ENCODE measurements at places on chromosomes 1 and 21.

DNA sequence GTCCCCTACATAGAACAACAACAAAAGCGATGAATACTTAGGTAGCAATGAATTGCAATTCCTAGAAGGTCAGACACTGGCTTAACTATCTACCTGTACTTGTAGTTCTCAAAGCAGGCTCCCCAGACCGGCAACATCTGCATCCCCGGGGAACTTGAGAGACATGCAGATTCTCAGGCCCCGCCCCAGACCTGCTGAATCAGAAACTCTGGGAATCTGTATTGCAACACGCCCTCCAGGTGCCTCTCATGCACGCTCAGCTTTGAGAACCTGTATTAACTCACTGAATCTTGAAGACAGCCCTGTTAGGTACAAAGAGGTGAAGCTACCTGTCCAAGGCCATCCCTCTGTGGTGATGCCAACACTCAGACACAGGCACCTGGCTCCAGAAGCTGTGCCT lies 128.1 kb downstream of the KAZN start:
- no peak for DNase-seq

DNA sequence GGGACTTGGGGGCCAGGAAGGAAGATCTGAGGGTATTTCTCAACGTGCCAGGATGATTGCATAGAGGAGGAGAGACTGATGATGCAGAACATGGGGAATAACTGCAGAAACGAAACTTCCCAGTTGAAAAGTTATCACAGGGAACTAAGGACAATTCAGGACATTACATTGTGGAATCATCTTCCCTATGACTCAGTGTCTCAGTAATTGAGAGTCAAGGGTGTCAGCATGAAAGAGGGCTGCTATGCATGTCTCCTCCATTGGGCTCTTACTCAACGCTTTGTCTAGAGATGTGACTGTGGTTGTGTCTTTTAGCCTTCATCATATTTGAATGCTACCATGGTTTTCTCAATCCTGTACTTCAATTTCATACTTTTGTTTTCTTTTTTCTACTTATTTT lies 48.9 kb upstream of the PTGFR start:
- DNase-seq = no peak

- no peak for DNase-seq
Observed at GRCh38 chr1:8431784-8432183, 113.9 kb downstream of the SLC45A1 start.

GRCh38 chr21:32940079-32941014 lies 85.4 kb upstream of the OLIG2 start:
- DNase-seq = no peak

DNA sequence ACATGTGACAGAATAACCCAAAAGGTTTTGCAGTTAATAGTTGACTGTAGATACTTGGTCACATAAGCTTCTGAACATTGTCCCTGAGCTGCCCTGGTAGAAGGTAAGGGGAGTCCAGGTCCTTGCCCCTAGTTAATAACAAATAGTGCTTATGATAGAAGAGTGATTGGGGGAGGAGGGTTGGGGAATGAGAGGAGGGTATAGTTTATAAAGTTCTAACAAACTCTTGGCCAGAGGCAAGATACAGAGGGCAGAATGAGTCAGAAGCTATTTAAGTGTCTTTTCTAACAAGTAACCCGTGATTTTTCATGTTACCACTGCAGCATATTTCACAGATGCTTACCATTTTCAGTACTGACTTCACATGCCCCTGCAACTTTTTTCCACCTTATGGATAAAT lies 26.7 kb upstream of the MYOCOS start:
- no peak for DNase-seq

DNA sequence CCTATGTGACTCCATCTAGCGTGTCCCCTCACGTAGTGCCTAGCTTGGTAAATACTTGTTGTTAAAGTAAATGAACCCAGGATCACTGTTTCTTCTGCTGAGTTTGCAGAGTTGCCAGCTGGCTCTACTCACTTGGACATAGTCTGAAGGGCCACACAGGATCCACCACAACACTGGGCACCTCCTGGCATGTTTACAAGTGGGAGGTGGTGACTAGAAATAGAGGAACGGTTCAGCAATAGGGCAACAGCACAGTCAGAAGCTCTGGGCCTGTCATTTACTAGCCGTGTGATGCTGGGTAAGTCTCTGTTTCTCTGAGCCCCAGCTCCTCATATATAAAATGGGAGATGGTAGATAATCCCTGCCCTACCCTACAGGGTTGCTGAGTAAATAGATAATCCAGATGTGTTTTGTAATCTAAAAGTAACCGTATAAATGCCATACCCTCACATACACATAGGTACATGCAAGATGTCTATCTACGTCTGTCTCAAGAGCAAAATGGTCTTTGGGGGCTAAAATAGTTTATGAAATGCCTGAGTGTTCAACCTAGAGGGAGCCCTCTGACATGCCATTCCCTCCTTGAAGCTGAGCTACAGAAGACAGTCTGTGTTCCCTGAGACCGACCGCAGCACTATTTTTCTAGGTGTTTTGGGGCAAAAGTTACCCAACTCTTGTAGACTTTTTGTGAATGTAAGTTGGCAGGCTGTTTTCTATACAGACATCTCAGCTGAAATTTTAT lies 20.5 kb downstream of the RNF220 start:
- no peak for DNase-seq

GRCh38 chr1:43932786-43933385 lies 715 bp upstream of the ARTN start:
- no peak for DNase-seq

DNA sequence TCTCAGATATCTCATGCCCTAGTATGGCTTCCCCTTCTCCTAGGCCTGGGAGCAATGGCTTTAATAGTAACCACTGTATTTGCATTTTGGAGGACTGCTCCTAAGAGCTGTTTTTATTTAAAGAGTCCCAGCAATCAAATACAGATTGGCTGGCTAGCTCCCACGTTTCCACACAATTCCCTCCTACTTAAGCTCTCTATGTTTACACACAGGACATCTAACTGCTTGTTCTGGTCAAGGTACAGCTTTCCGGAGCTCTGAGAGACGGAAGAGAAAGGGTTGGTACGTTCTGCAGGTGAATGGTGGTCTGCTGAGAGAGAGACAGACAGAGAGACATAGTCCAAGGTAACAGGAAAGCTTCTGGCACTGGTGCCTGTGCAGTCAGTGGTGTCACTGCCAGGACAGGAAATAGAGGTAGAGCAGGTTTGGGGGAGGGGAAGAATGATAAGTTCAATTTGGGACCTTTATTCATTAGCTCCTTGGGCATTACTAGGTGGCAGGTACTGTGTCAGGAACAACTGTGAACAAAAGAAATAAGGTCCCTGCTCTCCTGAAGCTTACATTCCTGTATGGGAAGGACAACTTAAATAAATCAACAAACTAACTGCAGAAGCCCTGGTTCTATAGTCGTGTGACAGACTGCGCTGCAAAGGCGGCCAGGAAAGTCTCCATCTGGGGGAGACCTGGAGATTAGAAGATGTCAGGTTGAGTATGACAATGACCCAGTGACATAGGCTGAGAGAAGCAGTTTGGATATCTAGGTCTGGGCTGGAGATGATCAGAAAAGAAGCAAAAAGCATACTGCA lies 1.2 kb upstream of the SLC25A33 start:
- DNase-seq = no peak

DNA sequence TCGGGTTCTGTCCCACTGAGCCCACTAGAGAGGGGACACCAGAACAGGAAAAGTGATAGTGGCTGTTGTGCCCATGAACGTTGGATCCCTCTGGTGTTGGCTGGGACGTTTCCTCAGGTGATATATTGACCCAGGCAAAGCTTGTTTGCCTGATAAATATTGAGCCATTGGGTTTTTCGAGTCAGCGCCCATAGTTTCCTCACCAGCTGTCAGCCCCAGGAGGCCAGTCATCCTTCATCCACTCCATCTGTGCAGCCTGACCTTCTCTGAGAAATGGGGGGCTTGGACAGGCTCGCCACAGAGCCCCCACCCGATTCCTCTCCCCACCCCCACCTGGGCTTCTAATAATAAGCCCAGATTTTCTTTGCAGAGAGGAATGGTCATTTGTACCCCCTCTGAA lies 13.3 kb downstream of the DISP3 start:
- no peak for DNase-seq

- DNase-seq = no peak
Observed at GRCh38 chr1:218377143-218377660, 32.1 kb downstream of the TGFB2 start.

- no peak for DNase-seq
Observed at GRCh38 chr1:15168479-15168878, 14.9 kb downstream of the TMEM51 start.

DNA sequence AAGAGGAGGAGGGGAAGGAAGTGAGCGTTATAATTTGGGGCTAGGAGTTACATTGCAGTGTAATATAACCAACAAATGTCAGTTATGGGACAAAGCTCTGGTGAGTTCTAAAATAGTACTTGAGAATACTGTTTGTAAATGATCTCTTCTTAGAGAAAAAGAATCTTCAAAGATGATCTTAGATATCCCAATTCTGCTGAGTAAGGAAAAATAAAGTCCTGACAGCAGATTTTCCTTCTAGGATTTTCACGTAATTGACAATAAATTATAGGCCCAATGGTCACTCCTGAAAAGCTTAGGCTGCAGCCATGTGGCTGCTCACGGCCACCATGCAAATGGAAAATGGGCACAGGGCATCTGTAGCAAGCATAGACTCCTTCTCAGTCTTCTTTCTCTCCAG lies 241.6 kb downstream of the SIPA1L2 start:
- no peak for DNase-seq

GRCh38 chr1:160865337-160865736 lies 2.6 kb upstream of the CD244 start:
- DNase-seq = no peak

- no peak for DNase-seq
Observed at GRCh38 chr1:162389021-162389818, 7.7 kb downstream of the C1orf226 start.

- DNase-seq = no peak
Observed at GRCh38 chr1:44312399-44313196, 42.5 kb downstream of the ERI3 start.

DNA sequence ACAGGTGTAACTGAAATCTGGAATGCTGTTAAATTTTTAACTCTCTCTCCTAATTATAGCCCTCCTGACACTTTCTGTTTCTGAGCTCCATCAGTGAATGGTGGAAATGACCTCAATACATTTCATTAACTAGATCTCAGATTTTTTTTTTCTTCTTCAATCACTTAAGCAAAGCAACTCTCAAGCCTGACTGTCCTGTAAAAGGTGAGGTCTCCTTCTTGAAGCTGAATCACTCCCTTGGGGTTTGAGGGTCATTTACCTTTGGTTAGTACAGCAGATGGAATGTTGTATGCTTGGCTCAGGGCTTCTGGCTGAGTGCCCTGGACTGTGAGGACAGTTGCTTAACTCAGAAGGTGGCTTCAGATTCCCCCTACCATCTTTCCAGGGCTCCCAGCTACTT lies 518.7 kb downstream of the PTPRC start:
- no peak for DNase-seq

- DNase-seq = no peak
Observed at GRCh38 chr1:29801561-29801973, 565.2 kb downstream of the PTPRU start.

DNA sequence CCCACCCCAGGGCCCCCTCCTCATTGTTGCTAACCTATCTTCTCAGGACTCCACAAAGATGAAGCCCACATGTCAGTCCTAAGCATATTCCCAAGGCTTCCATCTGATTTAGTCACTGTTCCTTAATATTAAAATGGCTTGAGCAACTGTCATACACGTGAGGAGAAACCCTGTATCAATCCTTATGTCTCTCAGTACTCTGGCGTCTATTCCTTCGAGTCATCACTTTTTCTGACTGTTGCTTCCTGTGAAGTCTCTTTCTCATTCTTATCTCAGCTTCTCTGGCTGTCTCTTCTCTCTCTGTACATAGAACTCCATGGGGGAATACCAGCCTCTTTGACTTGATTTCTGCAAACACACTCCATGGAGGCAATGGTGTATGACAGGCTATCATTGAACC lies 98.4 kb downstream of the C4BPA start:
- no peak for DNase-seq

GRCh38 chr1:8217011-8217711 lies 100.8 kb upstream of the SLC45A1 start:
- DNase-seq = no peak

GRCh38 chr1:200550367-200550766 lies 70.2 kb downstream of the KIF14 start:
- no peak for DNase-seq

GRCh38 chr1:18299441-18300338 lies 181.0 kb upstream of the KLHDC7A start:
- DNase-seq = no peak

DNA sequence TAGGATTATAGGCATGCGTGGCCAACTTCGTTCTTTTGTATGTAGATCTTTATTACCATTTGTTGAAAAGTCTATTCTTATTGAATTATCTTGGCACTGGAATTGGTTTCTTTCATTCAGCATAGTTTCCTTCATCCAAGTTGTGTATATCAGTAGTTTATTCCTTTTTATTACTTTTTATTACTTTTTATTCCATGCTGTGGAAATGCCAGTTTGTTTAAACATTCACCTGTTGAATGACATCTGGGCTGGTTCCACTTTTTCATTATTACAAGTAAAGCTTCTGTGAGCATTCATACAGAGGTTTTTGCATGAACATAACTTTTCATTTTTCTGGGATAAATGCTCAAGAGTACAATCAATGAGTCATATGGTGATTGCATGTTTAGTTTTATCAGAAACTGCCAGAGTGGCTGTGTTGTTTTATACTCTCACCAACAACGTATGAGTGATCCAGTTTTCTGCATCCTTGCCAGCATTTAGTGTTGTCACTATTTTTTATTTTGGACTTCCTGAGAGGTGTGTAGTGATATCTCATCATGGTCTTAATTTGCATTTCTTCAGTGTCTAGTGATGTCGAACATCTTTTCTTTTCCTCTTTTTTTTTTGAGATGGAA lies 28.6 kb downstream of the PTPRU start:
- DNase-seq = no peak

- DNase-seq = no peak
Observed at GRCh38 chr1:36964830-36965229, 69.5 kb downstream of the GRIK3 start.

DNA sequence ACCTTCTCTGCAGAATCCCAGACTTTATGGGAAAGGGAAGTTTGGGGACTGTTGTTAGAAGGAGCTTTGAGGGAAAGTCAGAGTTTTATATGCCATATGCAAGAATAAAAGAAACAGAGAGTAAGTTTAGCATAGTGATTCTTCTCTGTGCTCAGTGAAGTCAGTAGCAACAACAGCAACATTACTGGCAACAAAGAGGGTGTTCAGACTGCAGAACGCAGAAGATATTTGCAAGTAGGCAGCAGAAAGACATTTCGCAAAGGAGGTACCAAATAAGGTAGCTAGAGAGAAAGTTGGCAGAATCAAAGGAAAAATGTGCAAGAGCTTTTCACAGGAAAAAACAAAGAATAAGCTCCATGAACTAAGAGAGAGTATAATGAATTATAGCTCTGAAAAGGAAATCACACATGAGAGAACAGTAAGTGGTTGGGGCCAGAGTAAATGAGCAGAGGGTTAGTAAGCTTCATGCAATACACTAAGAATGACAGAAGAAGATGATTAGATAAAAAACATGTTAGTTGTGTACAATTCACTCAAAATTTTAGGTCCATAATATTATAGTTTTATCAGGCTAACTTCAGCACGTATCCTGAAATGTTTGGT lies 98.1 kb downstream of the NEGR1 start:
- no peak for DNase-seq

All from anterior cingulate cortex (tissue), 58 donors.